ENCODE measurements at places on chromosomes 5 and 9.

- no peak for DNase-seq
Measured at GRCh38 chr9:75712700-75713099, 177.8 kb upstream of the PCSK5 start.

GRCh38 chr5:23466401-23466912, 41.0 kb upstream of the PRDM9 start:
- DNase-seq: peak; percentile 8

DNA sequence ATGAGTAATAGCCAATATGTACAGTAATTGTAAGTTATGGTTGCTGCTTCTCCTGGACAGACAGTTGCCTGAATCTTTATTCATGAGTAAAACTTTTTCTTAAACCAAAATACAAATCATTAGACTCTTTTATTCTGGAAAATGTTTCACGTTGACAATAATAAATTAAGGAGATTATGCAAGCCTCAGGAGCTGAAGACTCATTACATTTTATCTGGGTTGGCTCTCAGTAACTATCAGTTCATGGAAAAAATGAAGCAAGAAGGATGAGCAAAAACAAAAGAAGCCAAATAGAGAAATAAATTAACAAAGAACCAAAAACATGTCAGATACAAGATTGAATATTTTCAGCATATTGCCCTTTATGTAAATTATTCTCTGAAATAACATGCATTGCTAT, 88.9 kb upstream of the PRR16 start:
- DNase-seq: no peak

GRCh38 chr5:80109646-80110478, 74.7 kb downstream of the THBS4 start:
- DNase-seq: no peak

DNA sequence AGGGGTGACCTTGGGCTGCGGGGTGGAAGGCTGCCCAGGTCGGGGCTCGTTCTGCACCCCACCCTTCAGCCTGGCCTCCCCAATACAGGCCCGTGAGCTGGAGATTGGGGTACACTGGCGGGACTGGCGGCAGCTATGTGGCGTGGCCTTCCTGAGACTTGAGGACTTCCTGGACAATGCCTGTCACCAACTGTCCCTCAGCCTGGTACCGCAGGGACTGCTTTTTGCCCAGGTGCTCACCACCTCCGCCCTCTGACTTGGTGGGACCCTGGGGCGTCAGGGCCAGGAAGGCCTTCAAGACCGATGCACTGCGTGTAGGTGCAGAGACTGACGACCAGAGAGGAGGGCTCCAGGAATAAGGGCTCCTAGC, 10.5 kb downstream of the ZDHHC12 start:
- DNase-seq: no peak

GRCh38 chr5:39547553-39548154, 122.9 kb upstream of the DAB2 start:
- DNase-seq: peak; percentile 16

DNA sequence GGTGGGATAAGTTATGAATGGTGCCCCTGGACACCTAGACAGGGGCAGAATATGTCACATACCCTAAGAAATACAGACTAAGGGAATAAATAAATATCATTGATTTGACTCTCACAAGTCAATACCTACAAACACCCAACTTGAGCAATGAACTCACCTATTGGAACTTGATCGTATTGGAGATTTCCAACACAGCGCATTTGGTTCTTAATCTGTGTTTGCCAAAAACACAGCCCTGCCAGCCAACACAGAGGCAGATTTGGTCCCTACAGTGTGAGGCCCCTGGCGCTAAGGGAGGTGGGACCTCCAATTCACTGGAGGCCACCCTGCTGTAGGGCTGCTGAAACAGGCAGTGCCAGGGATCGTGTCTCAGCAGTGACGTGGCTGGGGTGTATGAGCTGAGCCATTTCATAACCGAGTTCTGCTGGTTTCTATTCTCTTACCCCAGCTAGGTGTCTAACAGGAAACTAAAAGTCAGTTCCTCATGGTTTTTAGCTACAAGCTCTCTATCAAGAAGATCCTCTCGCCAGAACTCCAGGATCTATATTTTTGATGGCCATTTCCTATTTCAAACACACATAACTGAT, 84.5 kb downstream of the SLC1A1 start:
- no peak for DNase-seq

GRCh38 chr5:80780761-80781285, 126.0 kb upstream of the DHFR start:
- no peak for DNase-seq

DNA sequence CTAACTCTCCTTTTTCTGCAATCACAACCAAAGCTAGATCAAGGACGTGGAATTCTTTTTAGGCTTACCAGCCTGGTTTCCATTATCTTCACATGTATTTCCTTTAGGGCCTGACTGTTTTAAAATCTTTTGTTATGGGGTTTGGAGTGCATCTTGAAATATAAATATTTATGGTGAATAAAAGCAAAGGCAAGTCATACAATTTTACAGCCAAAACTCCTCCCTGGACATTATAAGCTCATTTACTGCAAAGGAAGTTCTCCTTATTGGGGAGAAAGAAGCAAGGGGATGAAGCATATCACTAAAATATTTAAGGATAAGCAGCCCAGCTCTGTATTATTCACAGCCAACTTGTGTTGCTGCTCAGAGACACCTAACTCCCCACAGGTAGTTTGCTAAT, 132.2 kb upstream of the TARS1 start:
- no peak for DNase-seq

- no peak for DNase-seq
Measured at GRCh38 chr5:58450811-58451629, 8.9 kb downstream of the PLK2 start.

DNA sequence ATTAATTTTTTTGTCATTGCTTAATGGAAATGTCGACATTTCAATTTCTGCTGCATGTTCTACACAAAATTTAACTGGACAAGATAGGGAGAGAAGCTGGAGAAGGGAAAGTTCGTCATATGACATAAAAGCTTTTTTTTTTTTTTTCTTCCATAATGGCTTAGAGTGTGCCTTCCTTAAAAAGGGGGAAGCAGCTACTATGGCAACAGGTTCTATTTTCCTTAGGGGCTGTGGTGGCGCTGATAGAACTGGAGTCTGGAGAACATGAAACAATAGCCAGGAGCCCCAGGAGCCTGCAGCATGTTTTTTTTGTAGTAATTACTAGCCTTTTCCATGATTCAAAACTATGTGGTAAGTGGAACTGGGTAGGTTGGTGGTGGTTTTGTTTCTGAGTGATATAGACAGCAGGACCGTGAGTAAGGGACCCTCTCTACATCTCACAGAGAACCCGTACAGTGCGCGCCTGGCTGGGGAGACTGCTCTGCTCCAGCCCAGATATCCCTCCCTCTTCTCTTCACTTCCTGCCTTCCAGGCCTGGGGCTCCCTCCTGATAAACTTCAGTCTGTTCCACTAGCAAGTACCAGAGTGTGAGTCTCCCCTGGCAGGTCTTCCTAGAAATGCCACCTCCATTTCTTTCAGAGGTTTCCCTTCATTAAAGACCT, 301.6 kb downstream of the NR3C1 start:
- no peak for DNase-seq

- no peak for DNase-seq
Measured at GRCh38 chr9:18499980-18500379, 26.0 kb downstream of the ADAMTSL1 start.

DNA sequence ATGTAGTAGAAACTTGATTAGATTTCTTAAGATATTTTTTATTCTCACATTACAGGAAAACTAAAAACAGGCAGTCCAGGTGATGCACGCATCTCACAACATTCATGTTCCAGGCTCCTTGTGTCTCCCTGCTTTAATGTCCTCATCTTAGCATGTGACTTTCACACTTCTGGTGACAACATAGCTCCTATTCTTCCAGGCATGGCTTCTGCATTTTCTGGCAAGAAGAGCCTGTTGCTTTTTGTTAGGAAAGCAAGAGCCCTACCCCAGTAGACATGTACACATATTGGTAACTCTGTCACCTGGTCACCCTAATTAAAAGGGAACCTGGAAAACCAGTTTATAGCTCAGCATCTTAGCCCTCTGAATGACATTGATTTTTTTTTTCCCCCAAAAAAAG, 92.5 kb downstream of the PPIC start:
- no peak for DNase-seq

DNA sequence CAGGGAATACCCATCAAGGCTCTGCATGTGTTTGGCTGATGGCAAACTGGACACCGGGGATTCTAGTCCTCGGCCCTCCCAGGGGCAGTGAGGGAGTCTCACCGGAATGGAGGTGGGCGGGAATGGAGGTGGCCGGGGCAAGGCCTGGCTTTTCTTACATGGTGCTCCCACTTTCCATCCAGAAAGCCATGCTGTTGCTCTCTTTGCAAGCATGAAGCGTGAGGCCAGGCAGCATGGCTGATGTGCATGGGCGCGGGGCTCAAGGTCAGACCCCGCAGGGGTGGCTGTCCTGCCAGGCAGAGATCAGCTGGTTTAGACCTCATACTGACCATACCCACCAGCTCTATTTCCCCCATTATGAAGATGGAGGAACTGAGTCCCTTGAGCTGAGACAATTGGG, 108.0 kb upstream of the PHYKPL start:
- no peak for DNase-seq

- no peak for DNase-seq
Measured at GRCh38 chr5:131373265-131373664, 109.4 kb downstream of the CDC42SE2 start.

DNA sequence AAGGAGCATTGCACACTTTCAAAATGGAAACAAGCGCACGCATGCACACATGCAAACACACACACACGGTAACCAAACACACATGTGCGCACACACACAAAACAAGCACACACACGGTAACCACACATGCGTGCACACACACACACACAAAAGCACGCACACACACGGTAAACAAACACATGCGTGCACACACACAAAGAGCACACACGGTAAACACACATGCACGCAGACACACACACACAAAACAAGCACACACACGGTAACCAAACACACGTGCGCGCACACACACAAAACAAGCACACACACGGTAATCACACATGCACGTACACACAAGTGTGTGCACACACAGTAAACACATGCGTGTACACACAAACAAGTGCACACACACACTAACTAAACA, 19.3 kb upstream of the SLC6A3 start:
- DNase-seq: no peak

- peak; percentile 50 for DNase-seq
Measured at GRCh38 chr9:134709512-134710270, 68.1 kb downstream of the COL5A1 start.

DNA sequence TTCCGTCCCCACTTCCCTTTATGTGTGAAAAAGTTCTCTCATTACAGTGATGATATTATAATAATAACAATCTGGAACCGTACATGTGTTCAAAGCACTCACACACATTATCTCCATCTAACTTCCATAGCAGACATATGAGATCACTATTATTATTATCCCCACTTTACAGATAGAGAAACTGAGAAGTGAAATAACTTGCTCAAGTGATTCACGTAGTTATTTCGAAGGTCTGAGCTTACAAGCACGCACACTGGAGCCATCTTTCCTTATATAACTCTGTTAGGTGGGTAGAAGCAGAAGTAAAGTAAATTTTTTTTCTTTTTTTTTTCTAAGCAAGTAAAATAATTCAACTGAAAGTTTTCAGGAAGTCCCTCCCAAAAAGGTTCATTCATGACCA, 62.9 kb upstream of the PTGER4 start:
- DNase-seq: no peak

GRCh38 chr5:117973785-117974184, 1014.6 kb downstream of the DTWD2 start:
- DNase-seq: no peak

GRCh38 chr9:113746486-113746885, 129.6 kb upstream of the ZNF618 start:
- no peak for DNase-seq

DNA sequence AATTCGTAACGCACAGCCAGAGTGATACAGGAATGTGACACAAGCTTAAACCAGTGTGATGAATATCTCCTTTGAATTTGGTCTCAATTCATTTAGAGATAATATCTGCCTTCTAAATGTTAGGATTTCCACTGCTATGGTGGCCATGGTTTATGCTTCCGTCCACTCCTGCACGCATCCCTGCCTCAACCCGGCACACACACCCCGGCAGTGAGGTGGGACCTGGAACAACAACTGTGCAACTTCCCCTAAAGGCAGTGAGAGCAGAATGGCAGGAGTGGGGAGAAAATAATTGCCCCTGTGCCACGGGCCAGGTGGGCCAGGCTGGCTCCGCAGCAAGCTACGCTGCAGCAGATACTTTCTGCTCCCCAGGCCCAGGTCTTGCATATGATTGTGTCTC, 72.6 kb upstream of the CPEB4 start:
- DNase-seq: no peak

GRCh38 chr9:129333617-129334104, 155.6 kb upstream of the IER5L start:
- DNase-seq: peak; percentile 25

DNA sequence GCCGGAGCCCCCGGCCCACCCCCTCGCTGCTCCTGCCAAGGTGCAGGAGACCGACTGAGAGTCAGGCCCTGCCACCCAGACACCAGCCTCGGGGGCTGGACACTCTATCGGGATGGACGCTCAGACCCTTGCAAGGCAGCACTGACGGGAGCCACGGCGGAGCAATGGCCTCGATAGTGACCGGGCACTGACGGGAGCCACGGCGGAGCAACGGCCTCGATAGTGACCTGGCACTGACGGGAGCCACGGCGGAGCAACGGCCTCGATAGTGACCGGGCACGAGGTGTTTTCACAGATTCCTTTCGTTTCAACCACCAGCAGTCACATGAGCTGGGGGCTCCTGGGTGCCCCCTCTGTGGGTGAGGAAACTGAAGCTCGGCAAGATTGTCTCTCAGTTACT, 123.6 kb upstream of the PPP1R26 start:
- no peak for DNase-seq

DNA sequence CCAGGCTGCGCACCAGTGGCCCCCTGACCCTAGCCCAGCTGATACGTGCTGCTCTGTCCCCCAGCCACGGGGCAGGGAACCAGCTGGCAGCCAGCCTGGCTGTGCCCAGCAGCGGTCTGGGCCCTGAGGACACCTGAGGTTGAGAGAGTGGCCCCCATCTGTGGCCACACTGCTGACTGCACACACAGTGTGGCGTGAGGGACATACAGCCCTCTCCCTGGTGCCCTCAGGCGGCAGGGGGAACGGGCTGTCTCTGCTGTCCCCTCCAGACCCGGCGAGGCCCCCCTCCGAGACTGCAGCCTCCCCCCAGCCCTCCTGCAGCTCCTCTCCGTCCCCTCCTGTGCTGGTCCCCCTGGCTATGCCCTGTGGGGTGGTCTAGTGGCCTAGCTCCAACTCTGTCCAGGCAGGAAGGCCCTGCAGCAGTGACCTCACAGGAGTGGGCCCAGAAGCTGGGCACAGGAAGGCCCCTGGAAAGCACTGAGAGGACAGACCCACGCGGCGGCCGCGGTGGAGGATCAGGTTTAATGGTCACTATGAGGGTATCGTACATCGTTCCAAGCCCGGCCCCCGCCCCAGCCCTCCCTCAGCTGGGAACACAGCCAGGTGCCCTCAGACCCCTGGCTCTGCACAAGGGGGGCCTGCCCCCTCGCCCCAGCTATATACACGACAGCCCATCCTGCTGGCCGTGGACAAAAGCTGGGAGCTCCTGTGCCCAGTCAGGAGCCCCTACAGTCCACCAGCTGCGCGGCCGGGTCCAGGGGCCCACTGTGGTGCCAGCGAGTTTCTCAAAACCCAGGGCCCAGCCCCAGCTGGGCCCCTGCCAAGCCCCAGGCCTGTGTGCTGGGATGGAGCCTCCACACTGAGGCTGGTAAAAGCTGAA, 6.8 kb upstream of the ENTPD8 start:
- no peak for DNase-seq

- peak; percentile 32 for DNase-seq
Measured at GRCh38 chr5:145887976-145888574, 15.3 kb upstream of the GRXCR2 start.

GRCh38 chr5:112799661-112800060, 61.4 kb upstream of the SRP19 start:
- DNase-seq: no peak
